ENCODE measurements at places on chromosomes 1 and 21. TPM values are rescaled to one million over a fixed set of nuclear protein-coding genes. Genes with fewer than 3 reads are reported as not detected.
A peak's percentile ranks its signal among the peaks of the same experiment; 100 is the strongest.

DENND2C gene
- 4.7 TPM for total RNA-seq

ZNF648 gene
- 0.81 TPM for total RNA-seq

- DNase-seq = no peak
These were observed 10.4 kb upstream of the CCDC27 start for GRCh38 chr1:3741566-3742438.

- no peak for DNase-seq
These were observed 20.3 kb downstream of the CDCP2 start for GRCh38 chr1:54132495-54132894.

GRCh38 chr21:45670731-45671130, 27.2 kb downstream of the PCBP3 start:
- DNase-seq = no peak

- no peak for DNase-seq
These were observed 29.4 kb downstream of the NENF start for GRCh38 chr1:212461916-212462660.

PACC1 gene
- total RNA-seq = 1.2 TPM

AXDND1 gene
- not detected for total RNA-seq

DNA sequence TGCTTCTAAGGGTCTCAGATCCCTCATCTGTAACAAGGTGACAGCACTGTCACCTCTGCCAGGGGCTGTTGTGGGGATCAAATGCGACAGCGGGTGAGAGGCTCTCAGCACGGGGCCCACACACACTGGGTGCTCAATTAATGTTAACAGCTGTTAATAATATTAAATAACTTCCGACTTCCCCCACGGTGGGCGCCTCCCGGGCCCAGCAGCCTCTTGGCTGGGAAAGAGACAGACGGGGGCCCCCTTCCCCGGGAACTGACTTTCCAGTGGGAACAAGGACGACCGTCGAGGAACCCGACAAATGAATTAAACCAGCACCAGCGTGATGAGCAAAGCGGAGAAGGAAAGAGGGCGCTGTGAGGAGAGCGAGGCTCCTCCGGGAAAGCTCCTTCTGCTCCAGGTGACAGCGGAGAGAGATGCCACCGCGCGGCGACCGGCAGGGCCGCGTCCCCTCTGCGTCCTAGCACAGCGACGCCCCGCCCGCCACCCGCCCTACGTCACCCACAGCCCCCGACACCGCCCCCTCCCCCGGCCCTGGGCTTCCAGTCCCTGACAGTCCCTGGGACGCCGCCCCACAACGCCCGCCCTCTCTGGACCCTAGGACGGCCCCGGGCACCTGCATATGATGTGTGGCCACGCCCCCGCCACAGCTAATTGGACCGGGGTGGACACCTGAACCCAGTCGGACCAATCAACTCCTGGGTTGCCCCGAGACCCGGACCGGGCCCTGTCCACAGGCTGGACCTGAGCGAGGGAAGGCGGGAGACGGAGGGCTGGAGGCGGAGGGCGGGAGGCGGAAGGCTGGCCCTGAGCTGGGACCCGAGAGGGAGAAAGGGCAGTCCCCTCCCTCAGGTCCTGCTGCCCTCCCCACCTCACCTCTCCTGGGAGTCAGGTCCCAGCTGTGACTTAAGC, 38.2 kb downstream of the MATN1 start:
- no peak for DNase-seq

- DNase-seq = no peak
These were observed 130.8 kb downstream of the LYPLAL1 start for GRCh38 chr1:219304227-219305226.

DNA sequence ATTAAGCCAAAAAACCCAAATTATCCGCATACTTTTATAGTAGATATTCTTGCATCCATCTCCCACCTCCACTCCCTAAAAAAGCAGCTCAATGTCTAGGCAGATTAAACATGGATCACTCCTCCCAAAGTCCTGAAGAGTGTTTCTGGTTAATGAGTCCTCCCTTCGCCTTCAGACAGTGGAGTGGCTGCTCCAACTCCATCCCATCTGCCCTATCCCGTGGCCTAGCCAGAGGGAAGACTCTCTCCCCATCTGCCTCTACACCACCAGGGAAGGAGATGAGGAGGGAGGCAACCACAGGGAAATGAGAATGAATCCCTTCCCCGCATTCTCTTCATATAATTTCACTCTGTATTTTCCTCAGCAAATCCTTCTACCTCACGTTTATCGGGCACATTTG, 103.8 kb downstream of the SLC45A1 start:
- DNase-seq = no peak

DNA sequence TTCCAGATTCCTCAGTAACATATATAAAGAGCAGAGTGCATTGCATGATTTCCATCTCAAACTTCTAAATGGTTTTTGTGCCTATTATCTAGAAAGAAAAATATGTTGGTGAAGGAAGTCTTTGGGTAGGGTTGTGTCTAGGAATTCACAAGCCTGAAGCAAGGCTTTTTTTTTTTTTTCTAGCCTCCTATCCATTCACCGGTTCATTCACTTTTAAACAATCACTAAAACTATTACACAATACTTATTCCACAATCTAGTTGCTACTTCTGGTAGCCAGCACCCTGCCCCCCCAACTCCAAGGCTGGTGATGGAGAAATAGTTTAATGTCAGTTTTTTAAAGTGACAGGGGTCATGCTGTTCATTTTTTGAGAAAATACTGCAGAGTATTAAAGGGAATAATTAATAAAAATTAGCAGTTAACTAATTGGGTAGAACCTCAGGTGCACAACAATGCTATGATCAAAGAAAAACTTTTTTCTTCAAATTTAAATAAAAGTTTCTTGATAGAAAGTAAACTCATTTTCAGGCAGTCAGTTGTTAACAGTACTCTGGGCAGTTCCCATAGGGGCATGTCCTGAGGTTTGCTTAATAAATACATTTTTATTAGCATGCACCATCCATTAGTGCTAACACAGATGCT, 10.9 kb downstream of the IRF2BP2 start:
- DNase-seq = no peak

DNA sequence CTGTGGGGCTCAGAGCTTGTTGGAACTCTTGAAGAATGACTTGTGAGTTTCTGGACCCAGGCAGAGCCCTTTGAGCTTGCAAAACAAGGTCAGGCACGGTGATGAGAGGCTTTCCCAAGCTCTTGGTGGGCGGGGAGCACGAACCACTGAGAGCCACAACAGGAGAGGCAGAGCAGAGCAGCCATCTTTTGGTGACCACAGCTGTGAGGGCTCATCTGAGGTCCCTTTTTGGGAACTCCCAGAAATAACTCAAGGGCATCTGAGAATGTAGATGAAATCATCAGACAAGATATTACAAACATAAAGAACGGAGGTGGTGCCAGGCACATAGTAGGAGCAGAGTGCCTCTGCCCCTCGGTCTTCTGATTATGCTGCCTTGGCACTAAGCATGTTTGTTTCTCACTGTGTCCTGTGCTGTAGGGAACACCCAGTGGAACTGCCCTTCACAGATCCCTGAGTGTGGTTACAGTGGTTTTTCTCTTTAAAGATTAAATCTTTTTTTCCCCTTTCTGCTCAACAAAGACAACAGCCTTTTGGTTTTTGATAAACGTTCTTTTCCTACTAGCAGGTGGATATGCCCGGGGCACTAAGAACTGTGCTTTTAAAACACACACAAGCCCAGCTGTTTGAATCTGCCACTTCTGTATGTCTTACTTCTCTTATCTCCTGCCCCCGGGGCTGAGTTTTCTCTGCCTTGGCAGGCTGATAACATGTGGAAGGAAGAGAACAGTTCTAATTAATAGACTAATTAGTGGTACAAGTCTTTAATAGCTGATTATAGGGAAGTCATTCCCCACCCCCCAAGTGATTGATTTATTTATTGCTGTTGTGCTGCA, 37.7 kb downstream of the CD34 start:
- no peak for DNase-seq

DNA sequence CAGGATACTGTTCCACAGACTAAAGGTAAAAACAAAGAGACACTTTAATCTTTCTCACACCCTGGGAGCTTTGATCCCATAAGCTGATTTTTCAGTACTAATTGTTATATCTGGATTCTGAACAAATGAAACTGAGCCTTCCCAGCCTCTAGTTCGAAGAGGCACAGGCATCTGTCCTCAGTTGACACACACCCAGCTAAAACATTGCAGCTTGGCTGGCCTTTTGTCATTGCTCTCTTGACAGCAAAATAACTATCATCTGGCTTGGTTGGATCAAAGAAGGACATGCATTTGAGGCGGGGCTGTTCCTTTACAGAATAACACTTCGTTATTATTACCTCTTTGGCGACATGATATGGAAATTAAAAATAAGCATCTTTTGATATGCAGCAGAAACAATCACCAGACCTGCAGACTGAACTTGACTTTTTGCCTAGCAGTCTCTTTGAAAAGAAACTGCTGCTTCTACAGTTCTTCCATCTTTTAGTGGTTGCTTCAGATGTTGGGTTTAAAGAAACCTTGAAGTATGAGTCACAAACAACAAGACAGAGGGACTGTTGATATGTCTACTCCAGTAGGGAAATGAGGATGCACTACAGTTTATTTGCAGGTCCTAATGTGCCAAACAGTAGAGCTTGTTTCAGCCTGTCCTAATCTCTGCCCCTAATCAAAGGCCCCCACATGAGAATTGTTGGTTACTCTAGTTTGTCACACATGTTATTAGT, 166.5 kb downstream of the TPR start:
- DNase-seq = no peak

- peak; percentile 61 for DNase-seq
These were observed 147.8 kb downstream of the TOMM20 start for GRCh38 chr1:234980645-234981396.

FAM177B gene
- total RNA-seq = not detected

DNA sequence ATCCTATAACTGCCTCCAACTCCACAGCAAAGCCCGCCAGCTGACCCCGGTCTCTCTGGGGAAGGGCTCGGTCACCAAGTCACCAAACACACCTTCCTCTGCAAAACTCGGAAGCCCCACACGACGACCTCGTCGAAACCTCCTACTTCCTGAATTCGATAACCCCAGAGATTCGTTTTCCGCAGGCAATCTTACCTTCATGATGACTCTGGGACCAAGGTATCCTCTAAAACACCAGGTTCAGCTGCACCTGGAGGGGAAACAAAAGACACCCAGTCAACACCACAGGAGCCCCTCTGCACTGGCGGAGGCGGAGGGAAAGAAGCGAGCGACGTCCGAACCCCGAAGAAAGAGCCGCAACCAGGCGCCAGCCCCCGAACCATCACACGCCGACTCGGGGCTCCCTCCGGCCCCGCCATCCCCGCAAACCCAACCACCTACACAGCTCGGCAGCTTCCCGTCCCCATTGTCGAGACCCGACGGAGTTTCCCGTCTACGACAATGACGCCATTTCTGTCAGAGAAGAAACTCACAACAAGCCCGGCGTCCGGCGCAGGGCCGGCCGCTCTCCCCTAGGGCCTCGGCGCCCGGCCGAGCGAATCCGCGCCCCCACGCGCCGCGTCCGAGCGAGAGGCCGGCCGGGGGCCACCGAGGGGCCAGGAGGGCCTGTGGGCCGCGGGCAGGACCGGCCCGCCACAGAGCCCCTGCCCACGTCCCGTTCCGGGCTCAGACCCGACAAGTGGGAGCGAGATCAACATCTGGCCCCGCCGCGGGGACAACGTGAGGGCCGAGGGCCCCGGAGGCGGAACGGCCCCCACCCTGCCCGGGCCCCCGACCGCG, 1.0 kb downstream of the ARID4B start:
- DNase-seq = peak; percentile 60

All from left lobe of liver (tissue), 2 donors.